BJ (cell line): ENCODE measurements at places on chromosomes 2 and 18.
A peak's percentile ranks its signal among the peaks of the same experiment; 100 is the strongest.

- no peak for DNase-seq
Measured at GRCh38 chr2:20599001-20599600, 51.8 kb downstream of the HS1BP3 start.

DNA sequence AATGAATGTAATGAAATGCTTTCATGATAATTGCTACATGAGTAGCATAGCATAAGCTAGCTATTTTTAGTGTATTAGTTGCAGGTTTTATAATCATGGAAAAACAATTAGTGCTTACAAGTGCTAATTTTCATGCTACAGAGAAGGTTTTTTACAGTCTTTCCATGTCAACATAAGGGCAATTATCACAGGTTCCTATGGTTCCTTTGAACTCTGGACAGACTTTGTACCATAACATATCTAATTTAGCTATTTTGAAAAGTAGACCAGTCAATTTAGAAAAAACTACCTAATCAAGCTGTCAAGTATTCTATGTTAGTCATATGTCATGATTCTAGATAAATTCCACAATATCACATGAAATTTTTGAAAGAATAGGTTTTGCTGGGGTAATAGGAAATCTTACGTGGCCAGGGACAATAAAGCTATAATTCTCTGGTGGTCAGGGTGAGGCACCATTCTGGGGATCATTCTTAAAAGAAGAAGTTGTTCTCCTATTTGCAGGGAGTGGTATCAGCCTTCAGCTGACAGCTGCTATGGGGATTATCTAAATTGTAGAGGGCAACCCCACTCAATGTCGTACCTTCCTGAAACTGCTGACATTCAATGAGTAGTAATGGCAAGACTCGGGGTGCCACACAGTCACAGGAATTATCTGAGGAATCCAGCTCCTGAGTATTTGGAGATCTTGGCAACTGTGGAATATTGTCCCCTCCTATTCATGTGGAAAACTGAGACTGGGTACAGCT is 724.0 kb upstream of the LINC00305 start:
- no peak for DNase-seq

- no peak for DNase-seq
Measured at GRCh38 chr2:25030702-25031101, 11.2 kb upstream of the EFR3B start.

GRCh38 chr18:24669015-24669414 is 208.6 kb downstream of the HRH4 start:
- DNase-seq: no peak

GRCh38 chr2:58862244-58862643 is 621.1 kb upstream of the FANCL start:
- no peak for DNase-seq

GRCh38 chr2:69742322-69742952 is 503 bp downstream of the ANXA4 start:
- DNase-seq: no peak

- DNase-seq: no peak
Measured at GRCh38 chr18:59453468-59453961, 94.5 kb upstream of the LMAN1 start.

DNA sequence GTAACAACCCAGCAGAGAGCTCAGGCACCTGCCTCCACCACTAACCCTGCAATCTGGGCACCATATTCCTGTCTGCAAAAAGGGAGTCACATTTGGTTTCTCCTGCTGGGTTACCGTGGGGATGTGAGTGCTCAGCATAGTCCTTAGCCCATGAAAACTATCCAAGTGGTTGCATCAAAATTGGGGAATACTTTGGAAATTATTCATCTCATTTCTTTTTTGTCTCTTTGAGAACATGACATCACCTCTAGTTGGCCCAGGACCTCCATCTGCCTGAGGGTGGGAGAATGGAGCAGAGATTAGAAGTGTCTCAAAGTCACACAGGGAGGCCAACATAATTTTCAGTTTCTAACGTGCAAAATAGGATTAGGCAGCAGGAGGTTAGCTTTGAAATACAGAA is 19.3 kb upstream of the SPP2 start:
- DNase-seq: no peak

DNA sequence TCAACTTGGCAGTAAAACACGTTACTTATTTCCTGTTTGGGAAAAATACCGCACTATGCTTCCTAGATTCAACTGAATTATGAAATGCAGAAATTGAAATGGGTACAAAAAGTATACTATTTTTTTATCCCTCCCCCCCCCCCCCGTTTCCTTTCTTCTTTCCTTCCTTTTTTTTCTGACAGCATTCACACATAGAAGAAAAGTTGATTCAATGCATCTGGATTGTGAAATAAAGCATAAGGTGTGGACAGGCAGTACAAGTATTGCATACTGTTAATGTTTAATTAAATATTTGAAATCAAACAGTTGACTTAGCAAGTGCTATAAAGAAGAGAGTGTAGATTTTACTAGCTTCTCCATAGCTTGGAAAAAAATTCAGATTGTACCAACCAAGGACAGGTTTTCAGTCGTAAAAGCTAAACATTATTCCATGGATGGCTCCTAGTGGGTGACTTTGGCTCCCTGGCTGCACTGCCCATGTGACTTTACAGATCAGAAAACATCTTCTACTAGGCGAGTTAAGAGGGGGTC is 21.6 kb upstream of the AGFG1 start:
- DNase-seq: no peak

- DNase-seq: no peak
Measured at GRCh38 chr2:101011152-101011551, 9.1 kb downstream of the RPL31 start.

- DNase-seq: no peak
Measured at GRCh38 chr2:143553261-143553660, 424.0 kb downstream of the ARHGAP15 start.

- DNase-seq: no peak
Measured at GRCh38 chr2:109471658-109472057, 142.1 kb downstream of the SEPTIN10 start.

GRCh38 chr2:186100636-186101035 is 362.0 kb downstream of the FSIP2 start:
- DNase-seq: no peak

DNA sequence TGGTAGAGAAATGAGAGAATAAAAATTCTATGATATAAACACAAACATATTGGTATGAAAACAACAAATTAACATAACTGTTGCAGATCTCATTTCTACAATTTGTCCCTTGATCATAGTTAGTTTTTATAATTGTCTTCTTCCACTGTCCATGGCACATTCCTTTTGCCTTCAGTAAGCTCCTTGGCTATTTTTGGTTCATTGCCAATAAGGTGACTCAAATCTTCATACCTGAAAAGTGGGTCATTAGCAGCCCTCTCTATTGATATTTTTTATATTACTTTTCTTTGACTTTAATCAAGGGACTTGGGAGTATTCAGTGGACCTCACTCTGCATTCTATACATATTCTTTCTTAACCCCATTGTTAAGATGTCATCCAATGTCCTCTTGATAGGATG is 552.9 kb downstream of the TDRD15 start:
- no peak for DNase-seq

- no peak for DNase-seq
Measured at GRCh38 chr18:29083545-29083944, 906.6 kb upstream of the CDH2 start.

DNA sequence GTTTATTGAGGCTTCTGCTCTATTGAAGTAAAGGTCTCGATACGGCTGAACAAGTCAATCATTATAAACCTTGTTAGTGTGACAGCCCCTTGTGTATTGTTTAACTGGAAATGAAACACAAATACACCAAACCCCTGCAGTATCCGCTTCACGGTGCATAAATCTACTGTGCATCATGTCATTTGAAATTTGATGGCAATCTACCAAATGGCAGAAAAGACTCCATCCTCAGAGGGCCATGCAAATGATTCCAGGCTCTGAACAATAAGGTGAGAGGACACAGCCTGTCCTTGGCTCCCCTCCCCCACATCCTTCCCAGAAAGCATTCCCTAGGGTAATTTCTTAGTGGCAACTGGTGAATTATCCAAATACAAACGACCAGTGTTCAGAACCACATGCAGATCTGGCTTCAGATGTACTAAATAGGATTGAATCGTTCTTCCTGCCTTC is 80.6 kb downstream of the ADCYAP1 start:
- DNase-seq: no peak

GRCh38 chr2:196066291-196067087 is 2.1 kb downstream of the DNAH7 start:
- no peak for DNase-seq

GRCh38 chr18:9712130-9712577 is 4.1 kb downstream of the RAB31 start:
- no peak for DNase-seq

GRCh38 chr2:45232818-45233217 is 223.6 kb upstream of the SIX2 start:
- DNase-seq: no peak

DNA sequence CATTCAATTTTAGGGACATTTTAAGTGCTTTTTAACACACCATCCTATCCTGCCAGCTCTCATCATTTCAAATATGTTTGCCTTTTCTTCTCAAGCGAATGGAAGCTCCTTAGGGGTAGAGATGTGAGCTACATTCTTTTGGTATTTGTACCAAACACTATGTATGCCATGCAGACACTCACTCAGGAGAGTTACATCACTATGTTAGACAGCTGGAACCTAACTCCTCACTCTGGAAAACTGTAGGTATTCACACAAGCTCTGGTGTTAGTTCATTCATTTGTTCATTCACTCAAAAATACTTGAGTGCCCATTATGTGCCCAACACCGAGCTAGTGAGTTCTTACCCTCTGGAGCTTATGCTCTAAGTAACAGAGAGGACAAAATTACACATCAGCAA is 26.4 kb upstream of the RNU4ATAC start:
- DNase-seq: no peak

- no peak for DNase-seq
Measured at GRCh38 chr18:48808476-48808875, 142.3 kb downstream of the SMAD7 start.

DNA sequence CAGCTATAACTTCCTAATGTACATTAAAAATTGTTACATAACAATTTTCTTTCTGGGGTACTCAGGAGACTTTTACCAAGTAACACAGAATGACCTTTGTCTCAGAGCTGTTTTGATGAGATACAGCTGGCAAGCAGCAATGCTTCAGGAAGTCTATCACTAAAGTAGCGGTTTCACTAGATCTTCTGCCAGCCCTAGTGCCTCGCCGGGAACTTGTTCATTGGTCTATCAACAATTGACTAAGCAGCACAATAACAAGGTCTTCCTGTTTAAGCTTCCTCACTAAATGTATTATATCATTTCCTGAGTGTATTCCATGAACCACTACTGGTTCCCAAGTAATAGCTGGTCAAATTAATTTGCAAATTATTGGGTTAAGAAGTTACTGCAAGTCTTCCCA is 69.2 kb downstream of the TRIP12 start:
- DNase-seq: peak; percentile 24

GRCh38 chr2:74620671-74621070 is 27.5 kb downstream of the M1AP start:
- no peak for DNase-seq

DNA sequence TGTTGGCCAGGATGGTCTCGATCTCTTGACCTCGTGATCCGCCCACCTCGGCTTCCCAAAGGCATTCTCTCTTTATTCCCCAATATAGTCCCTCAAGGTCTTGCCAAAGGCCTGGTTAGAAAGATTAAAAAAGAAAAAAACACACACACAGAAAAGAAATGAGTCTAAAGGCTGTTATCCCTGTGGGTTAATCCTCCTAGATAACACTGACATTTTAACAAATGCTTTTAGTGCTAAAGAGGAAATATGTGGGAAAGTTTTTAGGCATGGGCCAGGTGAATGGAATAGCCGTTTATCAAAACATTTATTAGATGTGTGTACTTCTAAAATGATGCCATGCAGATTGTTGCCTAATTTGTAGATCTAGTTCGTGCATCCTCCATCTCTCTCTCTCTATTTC is 261.6 kb upstream of the FN1 start:
- DNase-seq: no peak

DNA sequence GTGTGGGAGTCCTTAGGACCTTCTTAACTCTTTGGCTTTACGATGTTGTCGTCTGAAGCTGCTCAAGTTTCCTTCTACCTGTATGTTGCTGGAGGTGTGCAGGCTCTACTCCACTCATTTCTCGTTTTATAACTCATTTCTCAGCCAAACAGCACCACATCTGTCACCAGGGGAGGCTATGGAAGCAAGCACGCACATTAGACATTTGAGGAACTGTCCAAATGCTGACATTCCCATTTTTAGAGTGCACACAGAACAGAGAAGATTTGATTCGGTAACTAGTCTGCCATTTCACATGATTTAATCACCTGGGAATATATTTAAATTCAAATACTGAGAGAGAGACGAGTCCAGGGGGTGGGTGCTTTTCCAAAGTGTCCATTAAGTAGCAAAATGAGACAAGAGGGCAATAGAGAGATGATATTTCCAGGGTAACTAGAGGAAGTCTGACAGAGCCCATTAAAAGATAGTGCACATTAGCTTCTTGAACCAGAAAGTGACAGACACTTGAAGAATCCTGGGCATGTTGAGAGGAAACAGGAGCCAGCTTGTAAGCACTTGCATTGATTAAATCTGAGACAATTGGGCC is 793.3 kb downstream of the TDRD15 start:
- DNase-seq: no peak

- peak; percentile 61 for DNase-seq
Measured at GRCh38 chr2:189821953-189822748, 37.9 kb downstream of the PMS1 start.

GRCh38 chr2:231228223-231228622 is 29.8 kb downstream of the ARMC9 start:
- DNase-seq: no peak

DNA sequence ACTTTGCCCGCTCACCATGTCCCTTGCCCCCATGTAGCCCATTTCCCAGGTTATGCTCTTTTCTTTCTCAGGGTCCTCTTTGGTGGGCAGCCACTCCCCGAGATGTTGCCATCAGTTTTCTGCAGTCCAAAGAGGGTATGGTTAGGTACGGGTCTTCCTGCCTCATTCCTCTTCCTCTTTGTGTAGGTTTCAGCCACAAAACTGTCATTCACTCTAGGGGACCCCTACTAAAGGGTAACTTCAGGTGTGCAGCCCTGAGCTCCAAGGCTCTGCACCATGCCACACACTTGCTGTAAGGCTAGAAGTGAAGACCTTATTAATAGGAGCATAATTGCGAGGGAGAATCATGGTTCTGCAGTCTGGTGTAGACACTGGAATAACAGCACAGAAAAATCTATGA is 99.8 kb upstream of the ZNF397 start:
- no peak for DNase-seq

GRCh38 chr18:38305961-38306360 is 740.4 kb upstream of the CELF4 start:
- no peak for DNase-seq
